GDM1 (cell line): ENCODE measurements at places on chromosomes 1 and 21.

DNA sequence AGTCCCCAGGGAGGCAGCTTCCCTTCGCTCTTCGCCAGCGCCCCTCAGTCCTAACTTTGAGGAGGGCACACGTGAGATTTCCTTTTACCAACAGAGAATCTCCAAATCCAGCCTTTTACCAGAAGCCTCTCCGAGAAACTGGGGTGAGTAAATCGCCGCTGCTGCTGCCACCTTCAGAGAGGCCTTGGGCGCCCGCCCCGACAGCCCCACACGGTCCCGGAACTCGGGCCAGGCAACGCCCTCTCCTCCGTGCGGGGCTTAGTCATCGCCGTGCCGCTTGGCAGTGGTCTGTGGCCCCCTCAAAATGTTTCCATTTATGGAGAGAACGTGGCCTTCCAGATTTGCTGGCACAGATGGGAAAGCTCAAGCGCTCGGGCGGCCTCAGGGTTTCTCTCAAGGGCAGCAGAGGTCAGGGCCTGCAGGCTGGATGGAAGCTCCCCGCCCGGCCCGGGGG, 41.4 kb upstream of the COL6A2 start:
- no peak for DNase-seq

DNA sequence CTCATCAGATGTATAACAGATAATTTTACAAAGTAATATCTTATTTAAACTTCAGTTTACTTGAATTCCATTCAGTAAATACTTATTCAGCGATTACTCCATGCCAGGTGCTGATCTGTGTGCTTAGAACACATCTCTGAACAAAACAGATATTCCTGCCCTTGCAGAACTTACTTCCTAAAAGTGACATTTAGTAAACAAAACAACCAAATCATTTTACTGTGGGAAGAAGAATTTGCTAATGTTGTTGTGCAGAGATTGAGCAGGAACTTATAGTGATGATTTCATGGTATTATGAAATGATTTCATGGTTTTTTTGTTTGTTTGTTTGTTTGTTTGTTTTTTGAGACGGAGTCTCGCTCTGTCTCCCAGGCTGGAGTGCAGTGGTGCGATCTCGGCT, 39.3 kb upstream of the WLS start:
- no peak for DNase-seq

DNA sequence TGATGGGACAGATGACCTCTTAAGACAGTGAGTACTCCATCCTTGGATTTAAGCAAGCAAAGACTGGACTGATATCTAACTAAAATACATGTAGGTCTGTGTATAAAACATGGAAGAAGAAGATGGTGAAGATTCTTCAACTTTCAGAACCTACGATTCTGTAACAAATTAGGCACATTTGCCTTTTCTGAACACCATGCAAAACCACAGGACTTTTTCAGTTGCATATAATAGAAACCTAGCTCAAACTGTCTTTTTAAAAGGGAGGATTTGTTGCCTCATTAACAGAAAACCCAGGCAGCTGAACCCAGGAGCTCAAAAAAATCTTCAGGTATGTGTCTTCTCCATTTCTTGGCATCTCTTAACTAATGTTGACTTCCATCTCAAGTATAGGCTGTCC, 14.7 kb upstream of the TSPAN1 start:
- DNase-seq: no peak

- DNase-seq: no peak
Observed at GRCh38 chr1:227897704-227898438, 49.9 kb downstream of the WNT9A start.

DNA sequence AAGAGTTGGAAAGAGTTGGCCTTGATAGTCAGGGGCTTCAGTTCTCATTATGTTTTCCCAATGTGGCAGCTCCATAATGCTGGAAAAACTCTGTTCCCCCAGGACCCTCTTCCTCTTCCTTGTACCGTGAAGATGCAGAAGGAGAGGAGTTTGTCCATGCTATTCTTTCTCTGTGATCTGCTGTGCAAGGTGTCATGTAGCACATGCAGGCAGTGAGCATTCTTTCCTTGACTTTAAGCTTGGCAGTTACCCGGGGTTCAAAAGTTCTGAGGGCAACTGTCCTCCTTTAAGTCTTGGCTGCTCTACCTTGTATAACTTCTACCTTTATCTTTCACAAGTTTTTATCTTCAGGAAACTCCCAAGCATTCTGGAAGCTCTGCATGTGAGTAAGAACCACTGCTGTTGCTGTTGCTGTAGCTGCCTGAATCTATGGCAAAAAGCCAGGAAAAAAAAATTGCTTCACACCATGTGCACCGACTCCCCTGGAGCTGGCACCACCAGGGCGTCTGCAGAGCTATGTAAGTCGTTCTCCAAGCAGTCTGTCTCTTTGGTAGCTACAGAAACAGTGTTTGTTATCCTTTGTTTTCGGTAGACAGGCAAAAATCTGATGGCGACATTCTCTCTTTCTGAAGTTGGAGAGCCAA, 42.7 kb upstream of the SLC16A1 start:
- DNase-seq: no peak

GRCh38 chr1:173139706-173140105, 67.4 kb downstream of the TNFSF4 start:
- no peak for DNase-seq

- no peak for DNase-seq
Observed at GRCh38 chr21:28174701-28175100, 818.0 kb downstream of the LTN1 start.

DNA sequence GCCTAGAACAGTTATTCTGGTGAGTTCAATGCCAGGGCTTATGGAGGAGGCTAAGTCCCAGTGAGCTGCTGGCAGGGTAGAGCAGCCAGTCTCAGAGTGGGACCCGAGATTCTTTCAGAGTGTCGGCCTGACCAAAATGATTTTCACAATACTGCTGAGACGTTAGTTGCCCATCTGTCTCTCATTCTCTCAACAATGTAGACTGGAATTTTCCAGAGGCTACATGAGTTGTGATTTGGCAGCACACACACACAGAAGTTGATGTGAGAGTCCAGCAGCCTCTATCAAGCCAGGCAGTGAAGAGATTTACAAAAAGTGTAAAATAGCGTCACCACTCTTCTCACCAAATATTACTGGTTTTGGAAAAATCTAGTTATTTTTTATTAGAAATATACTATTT, 21.7 kb downstream of the CACNA1S start:
- no peak for DNase-seq
